ENCODE measurements at places on chromosomes 3 and 15.

GRCh38 chr3:24713516-24713915 is 218.9 kb upstream of the THRB start:
- DNase-seq: no peak

- no peak for DNase-seq
Measured at GRCh38 chr3:20945892-20946291, 759.9 kb upstream of the SGO1 start.

- no peak for DNase-seq
Measured at GRCh38 chr3:77197408-77197807, 157.5 kb downstream of the ROBO2 start.

DNA sequence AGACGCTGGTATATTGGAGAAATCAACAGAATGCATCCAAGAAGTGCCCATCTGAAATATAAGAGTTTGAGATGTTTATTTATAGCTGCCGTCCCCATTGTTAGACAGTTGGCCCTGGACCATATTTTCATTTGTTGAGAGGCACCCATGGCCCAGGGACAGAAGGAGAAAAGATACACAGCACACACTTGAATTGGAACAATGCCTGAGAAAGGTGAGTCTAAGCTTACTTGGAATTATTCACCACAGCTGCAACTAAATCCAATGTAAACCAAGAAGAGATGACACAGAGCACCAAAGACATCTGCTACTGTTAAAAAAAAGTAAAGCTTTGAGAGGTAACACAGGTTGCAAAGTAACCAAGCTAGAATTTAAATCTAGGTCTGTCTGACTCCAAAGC is 525.5 kb upstream of the NAALADL2 start:
- no peak for DNase-seq

GRCh38 chr3:71753701-71754609 is at the start of gene GPR27:
Gene GPR27 (plus strand): TSS chr3:71753855. CDS start chr3:71754050, 195 bp downstream.
- peak; percentile 31 for DNase-seq

DNA sequence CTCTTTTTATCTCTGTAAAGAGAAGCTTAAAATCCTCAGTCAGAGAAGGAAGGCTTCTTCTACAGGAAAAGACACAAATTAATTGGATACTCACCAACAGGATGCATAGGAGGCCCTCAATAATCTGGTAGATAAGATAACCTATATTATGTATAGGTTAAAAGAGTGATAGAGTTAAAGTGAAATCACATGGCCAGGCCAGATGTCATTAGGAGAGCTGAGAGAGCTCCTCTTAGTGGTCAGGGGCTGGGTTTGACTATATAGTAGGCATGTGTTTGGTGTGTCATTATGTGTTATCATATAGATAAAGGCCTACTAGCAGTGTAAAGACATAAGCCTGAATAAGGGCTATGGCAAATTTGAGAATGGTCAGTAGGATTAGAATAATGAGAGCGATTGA is 479.3 kb downstream of the EPHA3 start:
- no peak for DNase-seq

DNA sequence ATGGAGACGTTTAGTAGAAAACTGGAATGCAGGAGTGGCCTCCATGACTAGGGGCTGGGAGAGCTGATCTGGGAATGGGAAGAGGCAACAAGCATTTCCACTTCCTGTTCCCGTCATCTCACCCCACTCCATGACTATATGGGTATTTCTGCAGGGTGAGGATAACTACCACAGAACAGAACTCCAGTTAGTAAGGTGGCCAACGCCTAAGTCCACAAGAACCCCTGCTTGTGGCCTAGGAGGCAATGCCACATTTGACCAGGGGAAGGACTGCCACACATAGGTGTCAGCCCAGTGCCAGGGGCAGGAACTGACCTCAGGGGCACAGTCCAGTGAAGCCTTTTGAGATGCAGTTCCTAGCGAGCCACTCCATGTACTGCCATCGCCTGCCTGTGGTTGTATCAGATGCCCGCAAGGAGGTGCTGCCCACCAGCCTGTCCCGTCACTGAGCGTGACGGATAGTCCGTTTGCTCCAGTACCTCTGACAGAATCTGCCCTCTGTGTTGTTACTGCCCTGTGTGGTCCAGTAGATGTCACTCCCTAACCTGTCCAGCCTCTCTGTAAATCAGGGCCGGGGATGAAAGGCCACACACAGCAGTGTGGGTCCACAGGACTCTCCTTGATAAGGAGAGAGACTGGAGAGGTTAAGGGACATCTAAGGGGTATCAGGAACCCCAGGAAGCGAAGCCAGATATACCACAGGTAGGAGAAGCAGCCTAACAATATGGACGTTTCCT is 3.5 kb upstream of the MTFMT start:
- peak; percentile 61 for DNase-seq

DNA sequence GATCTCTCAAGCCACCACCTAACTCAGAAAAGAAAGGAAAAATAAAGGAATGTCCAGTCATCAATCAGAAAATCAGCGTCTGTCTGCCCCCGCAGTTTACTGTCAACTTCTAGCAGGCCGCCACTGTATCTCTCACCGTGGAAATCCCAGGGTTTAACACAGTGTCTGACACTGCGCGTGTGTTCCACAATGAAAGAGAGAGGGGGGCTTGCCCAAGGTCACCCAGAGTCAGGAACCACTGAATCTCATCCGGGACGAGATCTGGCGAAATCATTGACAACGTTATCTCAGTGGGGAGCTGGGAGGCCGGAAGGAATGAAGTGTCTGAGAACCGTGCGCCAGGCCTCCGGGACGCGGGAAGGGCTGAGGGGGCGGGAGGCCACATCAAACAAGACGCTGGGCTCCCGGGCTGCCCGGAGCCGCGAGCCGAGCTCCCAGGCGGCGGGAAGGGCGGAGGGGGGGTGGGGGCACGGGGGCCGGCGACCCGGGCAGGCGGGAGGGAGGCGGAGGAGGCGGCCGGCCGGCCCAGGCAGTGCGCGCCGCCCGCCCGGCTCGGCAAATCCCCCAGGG is 2.2 kb upstream of the HES1 start:
- DNase-seq: peak; percentile 82

GRCh38 chr3:87200060-87200647 is 27.0 kb upstream of the CHMP2B start:
- no peak for DNase-seq

- no peak for DNase-seq
Measured at GRCh38 chr3:128447561-128448013, 19.1 kb downstream of the DNAJB8 start.

DNA sequence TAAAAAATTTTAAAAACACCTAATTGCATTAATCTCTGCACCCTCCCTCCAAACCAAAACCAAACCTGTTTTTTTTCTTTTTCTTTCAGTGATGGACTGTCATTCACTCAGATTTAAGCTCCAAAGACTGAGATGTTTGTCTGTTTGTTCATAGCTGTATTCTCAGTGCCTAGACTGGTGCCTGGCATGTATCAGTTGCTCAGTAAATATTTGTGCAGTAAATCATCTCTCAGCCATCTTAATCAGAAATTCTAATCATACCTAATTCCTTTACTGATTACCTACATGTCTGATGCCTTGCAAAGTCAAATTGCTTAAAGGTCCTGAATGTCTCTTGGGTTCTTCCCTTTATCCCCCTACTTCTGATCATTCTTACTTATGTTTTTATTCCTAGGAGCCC is 138.8 kb downstream of the ZNF609 start:
- DNase-seq: no peak

DNA sequence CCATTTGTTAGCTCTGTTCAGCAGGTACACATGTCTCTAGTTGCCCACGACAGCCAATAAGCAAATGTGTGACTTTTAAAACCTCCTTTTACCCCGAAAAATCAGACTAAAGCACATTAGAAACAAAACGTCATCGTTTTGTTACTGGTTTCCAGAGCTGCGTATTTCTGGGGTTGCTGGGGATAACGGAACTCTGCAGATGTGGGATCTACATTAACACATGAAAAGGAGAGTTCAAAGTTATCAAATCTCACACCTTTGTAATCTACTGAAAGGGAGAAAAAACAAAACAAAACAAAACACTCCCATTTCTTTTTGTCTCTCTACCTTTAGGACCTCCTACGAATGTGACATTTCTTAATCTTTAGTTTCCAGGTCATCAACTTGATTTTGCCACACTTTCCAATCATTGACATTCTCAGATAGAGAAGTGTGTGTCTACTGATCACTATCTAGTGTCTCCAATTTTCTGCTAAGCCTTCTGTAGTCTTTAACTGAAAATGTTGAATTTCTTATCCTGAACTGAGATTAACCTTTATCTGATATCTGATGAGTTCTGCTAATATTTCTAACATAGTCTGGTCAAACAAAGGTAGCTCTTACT is 93.0 kb upstream of the TSPAN3 start:
- DNase-seq: no peak

GRCh38 chr3:426072-426471 is 229.5 kb downstream of the CHL1 start:
- no peak for DNase-seq

DNA sequence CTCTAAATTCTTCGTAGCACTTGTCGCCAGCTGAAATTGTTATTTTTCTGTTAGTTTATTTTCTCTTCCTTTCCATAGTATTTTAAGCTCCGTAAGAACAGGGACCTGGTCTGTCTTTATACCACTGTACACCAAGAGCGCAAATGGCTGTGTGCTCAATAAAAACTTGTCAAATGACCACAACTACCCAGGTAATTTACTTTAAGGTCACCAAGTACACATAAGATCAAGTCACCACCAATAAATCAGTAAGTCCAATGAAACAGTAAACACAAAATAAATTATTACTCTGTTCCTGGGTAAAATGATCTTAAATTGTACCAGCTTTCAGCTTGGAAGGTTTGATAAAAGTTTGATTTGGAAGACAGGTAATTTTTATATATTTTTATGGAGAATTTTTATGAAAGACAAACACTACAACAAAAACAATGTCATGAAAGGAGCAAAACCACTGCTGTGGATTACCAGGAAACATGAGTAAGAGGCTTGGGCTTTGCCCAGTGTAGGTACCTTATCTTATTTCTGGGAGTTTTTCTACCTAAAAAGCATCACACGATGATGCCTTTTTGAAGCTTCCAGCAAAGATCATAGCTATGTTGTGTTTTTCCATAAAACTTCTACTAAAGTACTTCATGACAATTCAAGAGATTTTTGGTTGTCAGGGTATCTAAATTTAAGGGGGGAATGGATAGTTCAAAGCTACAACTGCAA is 406.8 kb downstream of the SHQ1 start:
- no peak for DNase-seq

DNA sequence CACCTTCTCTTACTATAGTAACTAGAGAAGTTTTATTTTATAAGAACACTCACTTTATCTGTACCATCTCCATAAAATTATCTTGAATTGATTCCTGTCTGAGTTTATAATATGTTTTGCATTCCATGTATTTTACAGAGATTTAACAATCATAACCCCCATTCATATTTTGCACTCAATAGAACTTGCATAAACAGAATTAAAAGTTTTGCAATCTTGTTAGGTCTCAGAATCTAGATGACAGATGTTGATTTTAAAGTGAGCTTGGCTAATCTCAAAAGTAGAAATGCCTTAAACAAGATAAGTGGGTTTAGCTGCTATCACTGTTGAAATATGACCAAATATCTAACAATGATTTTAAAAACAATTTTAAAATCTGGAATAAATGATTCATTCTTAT is 107.9 kb upstream of the EPHA6 start:
- no peak for DNase-seq

DNA sequence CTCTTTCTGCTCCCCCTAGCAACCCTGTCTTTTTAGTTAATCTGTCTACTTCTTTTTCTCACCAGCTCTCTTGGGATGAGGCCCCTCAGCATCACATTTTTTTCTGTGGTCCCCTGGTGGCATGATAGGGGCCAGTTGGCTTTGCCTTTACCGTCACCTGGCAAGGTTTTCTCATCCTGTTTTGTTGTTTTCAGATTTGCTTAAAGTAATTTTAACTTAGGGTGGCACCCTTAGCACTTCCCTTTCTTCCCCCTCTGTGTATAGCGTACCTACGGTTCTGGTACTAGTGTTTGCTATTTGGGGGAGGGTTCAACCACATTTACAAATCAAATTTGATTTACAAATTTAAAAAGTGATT is 35.6 kb downstream of the PDCD6IP start:
- no peak for DNase-seq

DNA sequence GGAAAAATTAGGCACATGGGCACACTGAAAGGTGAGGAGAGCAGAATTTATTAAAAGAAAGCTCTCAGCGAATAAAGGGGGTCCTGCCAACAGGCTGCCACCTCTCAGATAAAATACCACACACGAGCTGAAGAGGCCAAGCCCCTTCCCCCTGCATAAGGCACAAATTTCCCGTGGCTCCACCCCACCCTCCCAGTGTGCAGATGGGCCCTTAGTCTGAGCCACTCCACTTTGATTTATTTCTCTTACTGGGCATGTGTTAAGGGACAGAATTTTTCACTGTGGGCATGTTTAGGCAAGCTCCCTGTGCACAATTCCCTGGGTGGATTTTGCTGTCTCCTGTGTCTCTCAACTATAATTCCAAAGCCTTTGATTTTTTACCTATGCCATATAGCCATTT is 409.8 kb downstream of the TBL1XR1 start:
- no peak for DNase-seq

DNA sequence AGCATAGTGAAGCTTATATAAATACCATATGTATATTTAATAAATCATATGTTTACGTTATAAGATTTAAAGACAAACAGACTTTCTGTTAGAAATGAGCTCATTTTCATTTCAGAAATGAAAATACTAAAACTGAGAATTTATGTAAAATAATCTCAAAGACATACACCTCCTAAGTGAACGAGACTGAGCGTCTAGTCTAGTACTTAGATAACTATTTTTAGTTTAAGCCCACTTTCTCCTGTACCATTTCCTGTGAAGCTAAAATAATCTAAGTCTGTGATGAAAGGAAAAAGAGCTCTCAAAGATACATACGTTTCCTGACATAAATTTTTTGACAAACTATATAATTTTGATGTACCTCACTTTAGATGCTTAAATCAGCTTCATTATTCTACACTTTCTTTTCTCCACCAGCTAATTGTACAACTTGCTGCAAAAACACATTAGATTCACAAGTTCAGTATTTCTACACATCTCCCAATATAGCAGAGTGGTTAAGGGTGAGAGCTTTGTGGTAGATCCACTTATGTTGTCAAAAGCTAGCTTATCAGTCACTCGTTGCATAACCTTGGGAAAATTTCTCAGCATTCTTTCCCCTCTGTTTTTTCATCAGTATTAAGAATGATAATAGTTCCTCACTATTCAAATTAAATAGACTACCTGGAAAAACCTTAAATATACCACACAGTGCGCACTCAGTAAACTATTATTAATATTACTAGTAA is 703.0 kb downstream of the PLOD2 start:
- DNase-seq: no peak

GRCh38 chr3:38829404-38829803 is 13.4 kb upstream of the SCN10A start:
- DNase-seq: peak; percentile 43

GRCh38 chr15:32682569-32682968 is 35.2 kb upstream of the GREM1 start:
- DNase-seq: no peak

GRCh38 chr3:133113927-133114597 is 75.9 kb downstream of the TMEM108 start:
- DNase-seq: no peak

DNA sequence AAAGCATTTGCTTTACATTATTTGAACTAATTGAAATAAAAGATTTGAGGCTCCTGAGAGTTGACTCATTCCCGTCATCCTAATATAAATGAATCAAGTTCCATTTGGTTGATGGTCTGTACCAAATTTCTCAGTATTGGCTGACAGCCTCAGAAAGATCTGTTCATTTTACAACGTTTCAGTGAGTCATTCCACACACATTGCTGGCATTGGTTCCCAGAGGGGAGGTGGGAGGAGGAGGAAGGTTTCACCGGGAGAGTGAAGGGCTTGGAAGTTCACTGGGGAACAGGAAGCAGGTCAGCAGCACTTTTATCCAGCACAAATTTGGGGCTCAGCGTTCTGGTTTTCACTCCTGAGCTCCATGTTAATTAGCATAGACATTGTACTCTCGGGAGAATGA is 176.7 kb upstream of the CADPS start:
- no peak for DNase-seq

GRCh38 chr15:90547540-90547939 is 17.8 kb downstream of the CRTC3 start:
- DNase-seq: no peak

Measured in left cardiac atrium (tissue), 4 donors.